ENCODE measurements at places on chromosomes 16 and 17. TPM values are rescaled to one million over a fixed set of nuclear protein-coding genes. Genes with fewer than 3 reads are reported as not detected.

GRCh38 chr16:1184156-1184868 lies 31.4 kb downstream of the CACNA1H start:
- H3K36me3 ChIP-seq, result no peaks in the 10 kb centered on the region
- no peak for DNase-seq
- no peaks in the 10 kb centered on the region for H3K27me3 ChIP-seq
- H3K4me1 ChIP-seq, result peaks cover 27% of the 10 kb centered on the region
- no peak overlapping the region for H3K27ac ChIP-seq

- DNase-seq, result no peak
- H3K4me3 ChIP-seq, result no peak overlapping the region
- no peak overlapping the region for H3K27ac ChIP-seq
- H3K36me3 ChIP-seq, result no peaks in the 10 kb centered on the region
- H3K4me1 ChIP-seq, result no peaks in the 10 kb centered on the region
These were observed 23.4 kb downstream of the LMF1 start for GRCh38 chr16:947255-947921.

- H3K4me1 ChIP-seq, result no peaks in the 10 kb centered on the region
- H3K27ac ChIP-seq, result no peak overlapping the region
- H3K36me3 ChIP-seq, result no peaks in the 10 kb centered on the region
- H3K4me3 ChIP-seq, result no peak overlapping the region
These were observed 273.4 kb upstream of the TNRC6C start for GRCh38 chr17:77684803-77685798.

- no peak overlapping the region for H3K27ac ChIP-seq
- no peak for DNase-seq
- H3K36me3 ChIP-seq, result no peaks in the 10 kb centered on the region
- H3K27me3 ChIP-seq, result no peaks in the 10 kb centered on the region
- H3K4me1 ChIP-seq, result peaks cover 9% of the 10 kb centered on the region
These were observed 8.7 kb downstream of the DLX4 start for GRCh38 chr17:49977463-49978389.

The CCL1 gene
- total RNA-seq, result not detected
